ENCODE measurements at places on chromosomes 7 and 10.

DNA sequence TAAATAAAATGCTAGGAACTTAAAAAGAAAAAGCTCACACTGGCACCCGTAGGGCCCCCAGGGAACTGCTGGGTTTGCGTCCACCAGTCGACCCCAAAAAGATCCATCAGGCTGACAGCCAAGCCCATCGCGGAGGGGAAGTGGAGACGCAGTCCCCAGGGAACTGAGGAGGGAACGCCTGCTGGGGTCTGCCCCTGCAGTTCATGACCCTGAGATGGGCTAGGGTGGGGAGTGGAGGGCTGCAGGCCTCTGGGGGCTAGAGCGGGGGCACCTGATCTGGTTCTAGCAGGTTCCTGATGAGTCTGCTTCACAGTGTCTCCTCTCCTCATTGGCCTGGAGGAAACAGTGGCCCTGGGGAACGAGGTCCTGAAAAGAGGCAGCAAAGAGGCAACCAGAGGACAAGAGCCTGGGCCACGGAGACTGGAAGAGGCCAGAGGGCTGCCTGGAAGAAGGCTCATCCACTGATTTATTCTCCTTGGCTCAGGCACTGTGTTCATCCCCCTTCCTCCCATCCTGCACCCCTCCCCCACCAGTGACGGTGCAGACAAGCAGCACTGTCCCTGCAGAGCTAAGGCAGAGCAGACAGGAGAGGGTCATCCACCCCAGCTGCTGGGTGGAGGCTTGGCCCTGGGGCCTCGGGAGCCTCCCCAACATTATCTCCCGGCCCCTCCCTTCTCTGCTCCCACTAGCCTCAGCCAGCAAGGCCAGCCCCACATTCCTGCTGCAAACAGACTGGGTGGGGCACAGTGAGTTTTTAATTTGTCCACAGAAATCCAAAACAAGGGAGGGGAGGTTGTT lies 24.7 kb upstream of the HSPA12A start:
- DNase-seq = no peak

DNA sequence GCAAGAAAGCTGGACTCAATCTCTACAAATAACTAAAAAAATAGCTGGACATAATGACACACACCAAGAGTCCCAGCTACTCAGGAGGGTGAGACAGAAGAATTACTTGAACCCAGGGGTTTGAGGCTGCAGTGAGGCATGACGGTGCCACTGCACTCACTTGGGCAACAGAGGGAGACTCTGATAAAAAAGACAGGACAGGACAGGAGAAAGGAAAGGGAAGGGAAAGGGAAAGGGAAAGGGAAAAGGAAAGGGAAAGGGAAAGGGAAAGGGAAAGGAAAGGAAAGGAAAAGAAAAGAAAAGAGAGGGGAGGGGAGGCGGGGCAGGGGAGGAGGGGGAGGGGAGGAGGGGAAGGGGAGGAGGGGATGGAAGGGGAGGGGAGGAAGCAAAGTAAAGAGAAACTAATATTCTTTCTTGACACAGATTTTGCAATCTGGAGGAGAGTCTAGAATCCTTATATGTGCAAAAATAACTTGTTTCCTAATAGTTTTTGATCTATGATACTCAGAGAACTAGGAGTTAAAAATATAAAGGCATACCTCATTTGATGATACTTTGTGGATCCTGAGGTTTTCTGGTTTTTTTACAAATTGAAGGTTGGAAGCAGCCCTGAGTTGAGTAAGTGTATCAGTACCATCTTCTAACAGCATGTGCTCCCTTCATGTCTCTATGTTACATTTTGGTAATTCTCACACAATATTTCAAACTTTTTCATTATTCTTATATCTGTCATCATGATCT lies 8.0 kb downstream of the SAR1A start:
- no peak for DNase-seq

- no peak for DNase-seq
These were observed 111.0 kb downstream of the CDK6 start for GRCh38 chr7:92725161-92725925.

- no peak for DNase-seq
These were observed 36.1 kb upstream of the CCNY start for GRCh38 chr10:35300063-35300699.

DNA sequence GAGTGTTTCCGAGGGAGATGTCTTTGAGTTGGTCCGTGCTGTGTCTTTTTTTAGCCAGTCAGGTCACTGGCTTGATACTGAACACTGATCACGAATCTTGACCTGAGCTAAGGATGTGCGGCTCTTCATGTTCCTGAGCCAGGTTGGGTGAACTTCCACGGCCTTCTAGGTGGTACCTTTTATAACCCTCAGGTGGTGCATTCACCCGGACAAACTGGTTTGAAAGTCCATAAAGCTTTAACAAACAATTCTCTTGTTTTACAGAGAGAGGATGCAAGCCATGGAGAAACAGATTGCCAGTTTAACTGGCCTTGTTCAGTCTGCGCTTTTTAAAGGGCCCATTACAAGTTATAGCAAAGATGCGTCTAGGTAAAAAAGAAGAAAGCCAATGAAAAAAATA lies 229.5 kb downstream of the ARHGAP21 start:
- no peak for DNase-seq

DNA sequence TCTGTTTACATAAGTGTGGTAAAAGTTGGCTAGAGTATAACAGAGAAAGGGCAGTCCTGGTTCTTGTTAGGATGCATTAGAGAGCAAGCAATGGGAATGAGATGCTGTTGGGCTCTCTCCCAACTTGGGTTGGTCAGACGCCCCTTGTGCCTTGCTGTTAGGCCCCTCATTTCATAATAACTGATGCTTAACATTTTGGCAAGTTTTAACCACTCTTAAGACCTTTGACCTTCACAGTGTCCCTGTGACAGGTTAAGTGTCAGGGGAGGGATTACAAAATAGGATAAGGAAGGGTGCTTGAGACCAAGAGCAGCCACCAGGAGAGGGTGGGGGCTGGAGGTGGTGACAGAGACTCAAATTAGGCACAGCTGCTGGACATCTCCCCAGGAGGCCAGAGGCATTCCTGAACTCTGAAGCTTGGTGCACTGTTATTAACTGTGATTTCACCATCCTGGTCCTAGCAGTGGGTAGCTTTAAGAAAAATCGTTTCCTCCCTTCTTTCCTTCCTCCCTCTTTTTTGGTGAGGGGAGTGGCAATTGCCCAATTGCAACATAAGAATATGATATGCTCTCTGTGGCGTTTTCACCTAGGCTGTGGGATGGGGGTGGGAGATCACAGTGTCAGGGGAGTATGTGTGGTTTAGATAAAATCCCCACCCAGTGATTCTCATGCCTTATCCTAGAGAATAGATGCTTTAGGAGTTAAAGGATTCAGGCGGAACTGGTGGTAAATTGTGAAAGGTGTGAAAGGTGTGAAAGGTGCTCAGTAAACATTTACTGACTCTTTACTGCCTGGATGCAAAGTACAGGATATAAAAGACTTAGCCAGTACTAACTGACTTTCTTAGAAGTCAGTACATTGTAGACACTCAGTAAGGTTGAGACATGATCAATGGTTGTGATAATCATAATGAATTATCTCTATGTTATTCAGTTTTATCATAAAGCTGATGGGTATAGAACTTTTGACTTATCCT lies 270.5 kb downstream of the BICC1 start:
- DNase-seq = no peak
